T47D (cell line): ENCODE measurements at places on chromosomes 4 and X.
A peak's percentile ranks its signal among the peaks of the same experiment; 100 is the strongest.

GRCh38 chrX:118772051-118772450 is 44.6 kb downstream of the IL13RA1 start:
- DNase-seq: no peak

DNA sequence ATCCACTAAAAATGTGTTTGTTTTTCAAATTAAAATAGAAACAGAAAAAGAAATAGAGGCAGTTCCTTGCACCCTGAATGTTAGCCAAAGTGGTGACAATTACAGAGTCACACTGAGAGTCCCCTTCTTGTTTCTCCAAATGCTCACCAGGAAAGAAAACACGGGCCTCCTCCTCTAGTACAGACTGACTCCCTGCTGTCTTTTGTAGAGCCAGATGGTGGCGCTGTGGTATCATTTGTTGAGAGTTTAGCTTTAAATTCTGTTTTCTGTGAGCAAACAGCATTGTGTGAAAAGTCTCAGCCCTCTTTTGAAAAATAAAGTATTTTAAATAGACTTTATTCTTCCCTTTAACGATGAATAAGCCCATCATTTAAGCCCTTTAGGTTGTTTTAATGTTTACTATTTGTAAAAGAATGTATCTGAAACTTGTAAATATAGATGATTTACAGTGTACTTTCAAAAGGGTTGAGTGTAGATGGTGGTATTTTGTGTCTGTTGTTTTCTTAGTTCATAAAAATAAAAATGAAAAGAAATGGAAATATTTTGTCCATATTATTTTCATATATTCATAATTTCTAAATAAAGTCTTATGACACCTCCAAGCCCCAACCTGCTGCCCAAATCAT is 36.9 kb upstream of the ATOH1 start:
- peak; percentile 9 for DNase-seq

DNA sequence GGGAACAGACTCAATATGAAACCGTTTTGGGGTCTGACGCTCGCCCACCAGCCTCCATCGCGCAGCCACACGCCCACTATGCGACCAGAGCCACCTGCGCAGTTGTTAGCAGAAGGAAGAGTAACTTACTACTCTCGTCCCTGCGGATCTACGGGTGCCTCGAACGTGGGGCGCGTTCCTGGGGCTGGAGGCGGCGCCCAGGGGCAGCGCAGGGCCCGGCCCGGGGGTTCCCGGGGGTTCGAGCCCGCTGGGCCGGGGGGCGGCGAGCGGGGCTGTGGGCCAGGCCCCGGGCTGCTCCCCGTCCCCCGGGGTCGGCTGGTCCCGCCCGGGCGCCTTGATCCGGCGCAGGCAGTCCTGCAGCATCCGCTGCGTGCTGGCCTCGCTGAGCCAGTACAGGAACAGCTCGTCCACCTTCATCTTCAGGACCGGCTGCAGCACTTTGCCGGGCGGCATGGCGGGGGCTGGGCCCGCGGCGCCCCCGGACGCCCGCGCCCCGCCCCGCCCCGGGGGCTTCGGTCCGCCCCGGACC is 404 bp downstream of the PPP2R3B start:
- DNase-seq: no peak

DNA sequence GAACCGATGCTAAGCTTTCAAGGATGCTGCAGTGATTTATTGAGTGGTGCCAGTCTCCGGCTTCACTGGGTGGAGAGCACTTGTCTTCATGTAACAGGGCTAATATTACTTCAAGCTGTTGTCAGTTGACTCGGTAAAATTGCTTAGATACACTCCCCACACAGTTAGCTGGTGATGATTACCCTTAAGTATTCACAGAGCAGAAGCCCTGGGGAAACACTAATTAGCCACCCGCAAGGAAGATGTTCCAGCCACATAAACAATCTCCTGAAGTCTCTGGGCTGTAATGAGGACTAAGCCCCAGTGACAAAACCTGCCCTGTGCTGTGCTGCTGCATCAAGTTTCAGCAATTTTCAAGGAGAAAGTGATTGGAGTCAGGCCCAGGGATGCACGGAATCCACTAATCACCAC is 37.3 kb upstream of the GK2 start:
- no peak for DNase-seq

DNA sequence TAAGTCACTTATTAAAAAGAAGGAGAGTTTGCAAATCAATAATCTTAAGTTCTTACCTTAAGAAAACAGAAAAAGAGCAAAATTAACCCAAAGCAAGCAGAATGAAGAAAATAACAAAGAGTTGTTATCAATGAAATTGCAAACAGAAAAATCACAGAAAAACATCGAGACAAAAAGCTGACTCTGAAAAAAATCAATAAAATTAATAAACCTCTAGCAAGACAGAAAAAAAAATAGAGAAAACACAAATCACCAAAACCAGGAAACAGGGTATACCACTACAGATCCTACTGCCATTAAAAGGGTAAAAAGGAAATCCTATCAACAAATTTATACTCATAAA is 17.3 kb upstream of the RBM41 start:
- DNase-seq: no peak

GRCh38 chr4:41525129-41525528 is 12.8 kb upstream of the LIMCH1 start:
- no peak for DNase-seq
